ENCODE measurements at places on chromosomes 2 and 18.

DNA sequence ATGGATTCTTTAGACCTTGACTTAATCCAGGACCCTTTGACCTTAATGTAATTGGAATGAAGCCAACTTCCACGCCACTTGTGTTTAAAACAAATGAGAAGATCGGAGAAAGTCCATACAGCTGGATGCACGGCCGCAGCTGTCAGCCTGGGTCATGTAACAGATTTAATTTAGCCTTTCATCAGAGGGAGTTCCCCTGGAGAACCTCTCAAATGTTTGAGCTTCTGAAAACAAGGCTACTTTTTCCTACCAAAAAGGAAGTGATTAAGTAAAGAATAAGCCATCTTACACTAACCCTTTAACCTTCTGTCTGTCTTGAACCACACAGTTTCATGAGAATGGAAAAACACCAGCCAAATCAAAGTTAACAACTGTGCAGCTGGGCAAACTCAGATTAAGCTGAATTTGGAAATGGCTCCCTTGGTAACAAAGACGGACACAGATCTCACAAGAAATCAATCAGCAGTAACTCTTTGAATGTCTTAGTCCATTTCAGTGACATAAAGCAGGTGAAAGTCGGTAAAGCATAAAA lies 103.6 kb downstream of the DOCK10 start:
- no peak for DNase-seq

DNA sequence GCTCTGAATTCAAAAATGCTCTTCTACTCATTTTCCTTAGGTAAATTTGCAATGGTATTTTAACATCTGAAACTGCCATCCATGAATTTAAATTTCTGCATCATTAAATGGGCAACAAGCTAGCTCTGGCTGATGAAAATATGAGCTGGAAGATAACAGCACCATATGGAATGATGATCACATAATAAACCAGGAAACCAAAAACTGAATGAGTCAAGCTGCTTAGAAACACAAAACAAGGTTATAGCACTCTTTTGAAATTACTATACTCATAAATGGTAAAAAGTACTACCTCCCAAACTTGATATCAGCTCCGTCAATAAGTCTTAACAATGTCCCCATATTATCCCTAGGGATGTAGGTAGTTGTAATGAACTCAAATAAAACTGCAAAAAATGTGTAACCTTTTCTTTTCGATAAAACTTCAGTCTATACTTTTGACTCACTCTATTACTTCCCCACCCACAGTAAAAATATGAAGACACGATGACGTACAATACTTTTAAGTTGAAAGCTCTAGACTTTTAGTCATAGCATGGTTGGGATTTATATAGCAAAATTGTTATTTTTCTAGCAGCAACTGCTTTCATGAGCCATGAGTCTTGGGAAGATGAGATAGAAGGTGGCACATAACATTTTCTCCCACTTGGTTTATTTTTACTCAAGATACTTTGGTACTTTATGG lies 396.7 kb downstream of the CDH2 start:
- DNase-seq: no peak

- no peak for DNase-seq
Measured at GRCh38 chr2:122072666-122073065, 317.2 kb downstream of the TSN start.

DNA sequence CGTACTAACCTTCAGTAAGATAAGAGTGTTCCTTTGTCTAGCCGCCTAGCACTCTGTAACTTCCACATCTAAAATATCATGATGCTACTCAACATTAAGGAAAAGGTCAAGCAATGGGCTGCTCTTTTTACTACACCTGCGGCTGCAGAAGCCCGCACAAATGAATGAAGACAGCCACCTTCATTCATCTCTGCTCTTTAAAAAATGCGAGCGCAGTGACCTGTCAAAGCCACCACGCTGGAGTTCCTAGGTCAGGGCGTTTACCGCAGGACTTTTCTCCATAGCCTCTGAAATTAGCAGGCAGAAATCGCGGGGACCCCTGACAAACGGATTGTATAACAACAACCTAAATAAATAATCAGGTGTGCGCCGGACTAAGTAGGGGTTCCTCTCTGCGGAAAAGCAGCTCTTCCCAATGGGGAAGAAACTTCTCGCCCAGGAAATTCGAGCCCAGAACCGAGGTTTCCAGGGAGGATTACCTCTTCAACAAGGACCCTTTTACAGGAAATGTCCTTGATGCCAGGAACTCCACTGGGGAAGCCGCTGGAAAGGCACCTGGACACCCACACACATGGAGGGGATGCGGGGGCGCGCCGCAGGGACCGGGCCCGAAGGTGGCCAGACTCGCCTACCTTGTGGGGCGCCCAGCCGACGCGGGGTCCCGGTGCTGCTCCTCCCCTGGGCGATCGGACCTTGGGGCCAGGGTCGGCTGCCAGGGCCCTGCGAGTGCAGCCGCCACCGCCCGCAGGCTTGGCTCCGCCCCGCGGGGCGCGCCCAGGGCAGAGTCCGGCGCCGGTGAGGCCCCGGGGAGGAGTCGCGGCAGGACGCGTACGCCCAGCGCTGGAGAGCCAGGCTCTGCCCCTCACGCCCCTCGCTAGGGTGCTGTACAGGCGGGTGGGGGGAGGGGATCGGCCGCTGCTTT lies at the start of gene CCDC68:
CCDC68 (minus strand) TSS at position 758 of the 922 bp plus-strand sequence. CDS start 16,670 bp downstream, outside the sequence.
- no peak for DNase-seq

DNA sequence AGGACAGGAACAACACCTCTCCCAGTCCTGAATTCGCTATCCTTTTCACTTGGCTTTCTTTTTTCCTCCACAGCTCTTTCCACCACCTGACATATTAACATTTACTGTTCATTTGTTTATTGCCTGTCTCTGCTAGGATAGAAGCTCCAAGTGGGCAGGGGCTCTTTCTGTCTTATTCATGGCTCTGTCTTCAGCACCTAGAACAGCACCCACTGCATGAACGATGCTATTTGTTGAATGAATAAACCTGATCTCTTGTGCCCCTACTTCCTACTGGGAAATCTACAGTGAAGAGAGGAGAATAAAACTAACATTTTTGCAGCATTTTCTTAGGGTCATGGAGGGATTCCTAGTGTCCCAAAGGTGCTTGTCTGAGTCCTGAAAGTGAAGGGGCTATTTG lies 24.4 kb upstream of the GAREM2 start:
- no peak for DNase-seq

DNA sequence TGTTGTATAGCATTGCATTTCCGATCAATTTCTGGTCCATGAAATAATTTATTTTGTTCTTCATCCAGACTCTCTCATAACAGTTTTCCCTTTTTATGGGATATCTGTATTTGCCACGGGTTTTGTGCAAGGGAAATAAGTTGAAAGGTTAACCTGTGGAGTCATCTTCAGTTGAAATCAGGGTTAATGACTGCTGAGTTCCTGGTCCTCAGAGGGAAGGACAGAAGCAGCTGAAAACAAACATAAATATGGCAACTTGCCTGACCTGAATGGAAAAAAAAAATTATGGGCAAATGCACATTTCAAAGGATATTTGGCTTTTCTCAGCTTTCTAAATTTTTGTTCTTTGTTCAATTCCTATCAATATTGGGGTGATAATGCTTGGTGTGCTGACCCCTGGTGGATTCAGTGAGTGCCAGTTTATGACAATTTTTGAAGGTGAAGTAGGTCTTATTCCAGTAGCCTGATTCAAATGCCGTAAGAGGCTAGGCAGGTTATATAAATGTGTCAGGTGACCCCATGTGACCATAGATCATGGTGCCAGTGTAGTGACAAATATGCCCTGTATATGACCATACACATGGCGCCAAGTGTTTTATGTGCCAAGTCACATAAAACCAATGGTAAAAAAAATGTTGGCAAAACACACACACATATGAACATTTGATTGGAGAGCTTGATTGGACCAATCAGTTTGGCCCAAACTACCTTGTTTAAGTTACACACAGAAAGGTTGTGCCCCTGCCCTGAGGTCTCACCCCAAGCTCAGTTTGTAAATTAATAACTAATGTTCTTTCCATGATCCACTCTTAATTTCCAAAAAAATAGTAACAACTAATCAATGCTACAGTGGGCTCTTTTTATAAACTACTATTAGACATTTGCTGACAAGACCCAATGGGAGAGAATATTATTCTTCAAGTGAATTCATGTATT lies 47.6 kb upstream of the FAM124B start:
- no peak for DNase-seq

- no peak for DNase-seq
Measured at GRCh38 chr2:38037325-38037724, 38.6 kb downstream of the CYP1B1 start.

- DNase-seq: no peak
Measured at GRCh38 chr2:223586261-223586660, 15.9 kb downstream of the SCG2 start.

- no peak for DNase-seq
Measured at GRCh38 chr2:239157771-239158170, 243.0 kb downstream of the HDAC4 start.

DNA sequence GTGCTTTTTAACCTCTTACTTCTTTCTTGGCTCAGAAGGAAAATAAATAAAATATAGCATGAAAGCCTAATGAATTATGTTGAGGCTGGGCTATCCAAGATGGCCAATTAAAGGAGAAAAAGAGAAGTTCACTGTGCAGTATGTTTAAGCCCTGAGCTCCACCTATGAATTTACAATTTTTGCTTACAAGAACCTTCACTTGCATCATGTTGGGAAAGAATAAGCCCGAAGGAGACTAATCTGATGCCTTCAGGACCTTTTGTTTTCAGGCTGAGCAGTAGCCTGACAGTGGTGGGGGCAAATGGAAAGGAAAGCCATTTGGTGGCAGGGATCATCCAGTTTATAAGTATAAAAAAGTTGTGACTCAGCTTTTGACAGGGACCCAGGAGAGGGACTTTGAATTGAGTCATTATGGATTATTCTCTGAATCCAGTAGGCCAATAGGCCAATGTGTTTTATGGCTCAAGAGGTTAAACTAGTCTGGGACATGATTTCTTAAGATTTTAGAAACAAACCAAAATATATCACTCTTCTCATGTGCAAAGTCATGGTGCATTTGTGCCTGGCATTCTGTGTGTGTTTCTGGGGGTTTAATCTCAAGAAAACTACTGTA lies 56.9 kb downstream of the E2F6 start:
- no peak for DNase-seq

GRCh38 chr2:47617523-47618271 lies 165.2 kb upstream of the MSH6 start:
- no peak for DNase-seq

DNA sequence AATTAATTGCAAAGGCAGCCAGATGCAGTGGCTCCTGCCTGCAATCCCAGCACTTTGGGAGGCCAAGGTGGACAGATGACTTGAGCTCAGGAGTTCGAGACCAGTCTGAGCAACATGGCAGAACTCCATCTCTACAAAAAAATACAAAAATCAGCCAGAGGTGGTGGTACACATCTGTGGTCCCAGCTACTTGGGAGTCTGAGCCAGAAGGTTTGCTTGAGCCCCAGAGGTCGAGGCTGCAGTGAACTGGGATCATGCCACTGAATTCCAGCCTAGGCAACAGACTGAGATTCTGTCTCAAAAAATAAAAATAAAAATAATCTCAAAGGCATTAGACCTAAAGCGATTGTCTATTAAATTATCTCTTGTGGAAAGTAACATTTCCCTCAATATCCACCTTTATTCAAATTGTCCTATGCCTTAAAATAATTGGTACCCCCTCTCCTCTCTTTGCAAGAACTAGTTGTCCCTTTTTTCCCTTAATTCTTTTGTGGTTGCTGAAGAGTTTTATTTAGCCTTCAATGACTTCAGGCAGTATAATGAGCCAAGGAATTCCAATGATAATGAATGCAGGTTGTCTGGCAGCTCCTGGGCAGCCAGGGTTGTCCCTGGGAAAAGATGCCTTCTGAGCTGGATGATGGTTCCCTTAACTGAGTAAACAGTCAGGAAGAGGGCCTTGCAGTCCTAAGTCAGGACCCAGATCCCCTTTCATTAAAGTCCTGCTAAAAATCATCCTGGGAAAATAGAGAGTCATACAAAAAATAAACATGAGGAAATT lies 32.2 kb downstream of the GPR75 start:
- no peak for DNase-seq

DNA sequence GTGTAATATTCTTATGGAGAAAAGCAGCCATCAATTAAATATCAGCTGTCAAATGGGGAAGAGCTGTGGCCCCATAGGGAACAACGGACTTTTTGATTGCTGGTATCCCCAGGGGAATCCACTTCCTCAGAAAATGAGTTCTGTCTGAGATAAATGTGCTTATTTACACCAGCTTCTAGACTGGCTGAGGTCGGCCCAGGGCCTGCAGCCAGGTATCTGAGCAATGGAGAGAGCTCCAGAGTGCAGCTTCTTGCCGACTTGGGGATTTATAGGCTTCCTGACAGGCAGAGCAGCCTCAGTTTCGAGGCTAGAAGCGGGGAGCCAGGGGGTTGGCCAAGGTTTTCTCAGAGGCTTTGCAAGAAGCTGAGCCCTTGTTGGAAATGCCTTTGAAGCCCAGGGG lies 67.2 kb downstream of the MCFD2 start:
- DNase-seq: no peak

GRCh38 chr2:163572850-163573249 lies 163.0 kb downstream of the FIGN start:
- DNase-seq: no peak

- DNase-seq: no peak
Measured at GRCh38 chr2:96249654-96250053, 16.1 kb downstream of the TMEM127 start.

- DNase-seq: no peak
Measured at GRCh38 chr18:69123421-69123820, 277.3 kb upstream of the DOK6 start.

DNA sequence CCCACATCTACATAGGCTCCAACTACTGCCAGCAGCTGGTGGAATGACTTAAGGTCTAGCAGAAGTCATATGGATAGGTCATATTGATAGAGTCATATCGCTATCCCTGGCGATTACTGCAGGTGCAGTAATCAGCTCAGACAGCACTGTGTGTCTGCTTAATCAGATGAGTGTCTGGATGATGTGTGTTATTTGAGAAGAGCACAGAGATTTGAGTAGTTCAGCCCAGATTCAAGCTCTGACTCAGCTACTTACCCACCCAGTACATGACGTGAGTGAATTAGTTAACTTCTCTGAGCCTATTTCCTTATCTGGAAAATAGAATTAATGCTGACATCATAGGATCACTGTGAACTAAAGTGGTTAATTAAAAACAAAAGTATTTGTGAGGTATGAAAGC lies 78.9 kb downstream of the EHD3 start:
- no peak for DNase-seq

- no peak for DNase-seq
Measured at GRCh38 chr18:77223221-77223639, 26.4 kb upstream of the GALR1 start.

DNA sequence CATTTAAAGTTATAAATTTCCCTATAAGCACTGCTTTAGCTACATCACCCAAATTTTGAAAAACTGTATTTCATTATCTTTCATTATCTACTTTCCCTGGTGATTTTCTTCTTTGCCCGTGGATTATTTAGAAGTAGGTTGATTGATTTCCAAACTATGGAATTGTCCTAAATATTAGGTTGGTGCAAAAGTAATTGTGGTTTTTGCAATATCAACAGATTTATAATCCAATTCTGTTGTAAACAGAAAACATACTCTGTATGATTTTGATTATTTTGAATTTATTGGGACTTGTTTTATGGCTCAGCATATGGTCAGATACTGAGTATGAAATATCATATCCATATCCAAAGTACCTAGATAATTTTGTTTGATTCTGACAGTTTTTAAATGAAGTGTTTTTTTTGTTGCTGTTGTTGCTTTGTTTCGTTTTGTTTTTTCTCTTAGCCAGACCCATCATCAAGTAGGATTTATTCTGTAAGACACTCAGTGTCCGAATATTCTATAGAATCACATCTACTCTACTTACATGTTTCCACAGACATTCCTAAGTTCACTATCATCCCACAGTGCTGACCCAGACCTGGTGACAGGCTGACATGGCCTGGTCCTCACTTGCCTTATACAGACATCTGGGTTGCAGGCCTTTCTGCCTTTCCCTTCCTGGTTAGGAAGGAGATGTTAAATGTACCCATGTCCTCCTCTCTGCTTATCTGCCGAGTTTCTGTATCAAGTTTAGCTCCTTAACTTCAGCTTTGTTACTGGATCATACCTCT lies 2.1 kb upstream of the TRABD2A start:
- DNase-seq: no peak

All from D721Med (cell line).